Left colon (tissue), 2 donors: ENCODE measurements at places on chromosomes 16 and 17.

DNA sequence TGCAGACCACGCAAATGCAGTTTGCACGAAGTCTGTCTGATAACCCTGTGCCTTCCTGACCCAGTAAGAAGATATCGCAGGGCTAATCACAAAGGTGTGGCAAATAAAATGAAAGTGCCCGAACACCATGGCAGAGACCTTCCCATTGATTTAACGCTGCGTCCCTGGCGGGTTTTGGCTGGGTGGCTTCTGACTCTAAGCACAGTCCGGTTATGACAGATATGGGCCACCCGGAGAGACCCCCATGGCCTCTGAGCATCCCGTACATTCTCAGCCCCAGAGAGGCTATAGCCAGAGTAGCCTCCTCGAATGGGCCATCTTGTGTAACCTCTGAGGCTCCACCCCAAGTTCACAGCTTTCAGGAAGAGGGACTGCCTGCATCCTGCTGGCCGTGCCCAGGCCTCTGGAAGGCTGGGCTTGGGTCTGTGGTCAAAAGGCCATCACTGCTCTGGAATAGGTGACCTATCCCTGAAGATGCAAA is 5.5 kb downstream of the FOXC2 start:
- DNase-seq, result no peak

- peak; percentile 95 for DNase-seq
Observed at GRCh38 chr17:29929533-29930408, at the start of gene SSH2. TSS of gene SSH2 (minus strand) at chr17:29930228. CDS start at chr17:29930000, 228 bp downstream.

DNA sequence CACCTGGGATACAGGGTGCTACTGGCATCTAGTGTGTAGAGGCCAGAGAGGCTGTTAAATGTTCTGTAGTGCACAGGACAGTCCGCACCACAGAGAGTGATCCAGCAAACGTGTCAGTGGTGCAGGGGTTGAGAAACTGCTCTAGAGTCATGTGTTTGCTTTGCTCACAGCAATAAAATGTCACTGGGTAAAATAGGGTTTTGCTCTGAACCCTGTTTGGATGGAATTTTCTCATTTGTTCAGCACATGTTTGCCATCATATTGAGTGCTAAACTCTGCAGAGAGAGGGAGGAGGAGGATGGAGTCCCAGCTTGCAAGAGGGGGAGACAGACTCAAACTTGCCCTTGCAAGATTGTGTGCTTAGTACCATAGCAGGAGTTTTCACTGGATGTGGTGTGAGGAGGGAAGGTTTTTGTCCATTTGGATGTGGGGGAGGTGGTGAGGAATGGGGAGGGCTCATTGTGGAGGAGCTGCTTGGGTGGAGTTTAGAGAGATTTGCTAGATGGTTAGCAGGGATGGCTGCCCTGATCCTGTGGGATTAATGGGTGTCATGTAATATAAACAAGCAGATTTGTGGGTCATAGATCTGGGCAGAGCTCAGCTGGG is 11.8 kb downstream of the PLCG2 start:
- DNase-seq, result no peak

DNA sequence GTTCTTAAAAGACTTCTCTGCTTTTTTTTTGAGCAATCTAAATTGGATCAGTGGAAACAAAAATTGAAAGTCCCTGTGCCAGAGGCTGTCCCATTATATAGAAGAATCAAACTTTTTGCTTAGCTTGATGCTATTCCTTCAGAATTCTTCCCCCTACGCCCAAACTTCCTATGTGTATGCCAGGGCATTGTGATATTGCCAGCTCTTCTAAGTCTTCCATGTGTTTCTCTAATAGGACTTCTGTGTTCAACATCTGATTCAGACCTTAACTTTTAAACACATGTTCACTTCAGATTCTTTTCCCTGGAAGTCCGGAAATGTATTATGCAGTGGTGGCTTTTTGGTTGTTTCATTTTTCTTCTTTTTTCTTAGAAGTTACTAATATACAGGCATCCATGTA is 18.7 kb downstream of the PTRH2 start:
- DNase-seq, result no peak

DNA sequence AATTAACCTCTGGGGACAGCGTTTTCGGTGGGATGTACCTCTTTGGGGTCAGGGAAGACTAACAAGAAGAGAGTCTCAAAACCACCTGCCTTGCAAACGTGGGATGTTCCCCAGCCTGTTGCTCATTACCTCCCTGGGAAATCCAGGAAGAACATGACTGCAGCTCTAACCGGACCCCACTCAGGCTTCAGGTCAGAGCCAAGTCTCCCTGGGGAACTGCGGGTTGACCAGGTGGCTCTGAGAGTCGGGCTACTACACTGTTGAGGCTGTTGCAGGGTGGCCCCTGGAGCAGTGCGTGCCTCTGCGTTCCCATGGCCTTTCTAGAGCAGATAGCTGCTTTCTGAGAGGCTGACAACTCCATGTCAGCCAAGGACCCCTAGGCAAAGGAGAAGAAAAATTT is 309.1 kb downstream of the FOXL1 start:
- no peak for DNase-seq

- peak; percentile 61 for DNase-seq
Observed at GRCh38 chr17:3002538-3003295, 60.7 kb downstream of the OR1D5 start.

- DNase-seq, result peak; percentile 58
Observed at GRCh38 chr17:50087246-50087911, 7.8 kb upstream of the PDK2 start.

DNA sequence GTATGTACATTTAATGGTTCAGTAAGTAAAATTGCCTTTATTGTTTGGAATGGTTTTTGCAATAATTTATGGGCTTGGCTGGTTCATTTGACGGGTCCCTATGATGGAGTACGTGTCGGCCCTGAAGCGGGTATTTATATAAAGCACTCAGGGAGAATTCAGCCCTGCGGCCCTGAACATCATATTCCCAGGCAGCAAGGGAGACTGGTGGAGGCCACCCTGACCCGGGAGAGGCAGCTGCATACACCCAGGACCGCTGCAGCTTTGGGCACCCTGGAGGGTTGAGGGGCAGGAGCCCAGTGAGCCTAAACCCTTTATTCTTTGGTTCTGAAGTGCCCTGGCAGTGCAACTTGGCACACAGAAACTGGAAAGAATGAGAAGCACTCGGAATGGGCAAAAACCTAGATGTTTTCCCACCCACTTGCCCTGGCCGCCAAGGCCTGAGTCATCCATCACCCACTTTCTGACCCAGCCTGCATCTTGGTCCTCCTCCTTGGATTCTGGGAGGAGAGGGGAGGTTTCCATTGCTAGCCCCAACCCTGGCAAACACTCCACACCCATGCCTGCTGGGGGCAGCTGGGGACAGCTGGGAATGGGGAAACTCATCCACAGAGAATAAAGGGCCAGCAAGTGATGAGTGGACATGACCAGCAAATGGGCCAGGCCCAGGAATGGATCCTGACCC is 162.2 kb upstream of the TNRC6C start:
- no peak for DNase-seq

DNA sequence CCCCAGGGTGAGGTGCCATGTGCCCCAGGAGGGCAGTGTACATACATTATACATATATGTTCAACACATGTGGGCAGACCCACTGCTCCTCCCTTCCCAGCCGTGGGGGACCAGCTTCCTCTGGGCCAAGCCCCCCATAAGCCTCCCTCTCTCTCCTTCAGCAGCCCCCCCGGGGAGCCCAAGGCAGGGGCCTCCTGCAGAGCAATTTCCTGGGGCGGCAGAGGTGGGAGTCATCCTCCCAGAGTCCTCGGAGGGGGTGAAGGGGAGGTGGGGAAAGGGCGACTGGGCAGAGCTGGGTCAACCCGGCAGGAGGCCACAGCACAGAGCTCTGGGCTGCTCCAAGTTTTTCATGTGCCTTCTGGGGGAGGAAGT is 235.1 kb downstream of the ZNF423 start:
- DNase-seq, result no peak

- no peak for DNase-seq
Observed at GRCh38 chr16:57540906-57541753, 1.3 kb upstream of the ADGRG5 start.
